ENCODE measurements at places on chromosomes 2 and 18.

- no peak for DNase-seq
These were observed 20.3 kb downstream of the SLC8A1 start for GRCh38 chr2:40431600-40431955.

DNA sequence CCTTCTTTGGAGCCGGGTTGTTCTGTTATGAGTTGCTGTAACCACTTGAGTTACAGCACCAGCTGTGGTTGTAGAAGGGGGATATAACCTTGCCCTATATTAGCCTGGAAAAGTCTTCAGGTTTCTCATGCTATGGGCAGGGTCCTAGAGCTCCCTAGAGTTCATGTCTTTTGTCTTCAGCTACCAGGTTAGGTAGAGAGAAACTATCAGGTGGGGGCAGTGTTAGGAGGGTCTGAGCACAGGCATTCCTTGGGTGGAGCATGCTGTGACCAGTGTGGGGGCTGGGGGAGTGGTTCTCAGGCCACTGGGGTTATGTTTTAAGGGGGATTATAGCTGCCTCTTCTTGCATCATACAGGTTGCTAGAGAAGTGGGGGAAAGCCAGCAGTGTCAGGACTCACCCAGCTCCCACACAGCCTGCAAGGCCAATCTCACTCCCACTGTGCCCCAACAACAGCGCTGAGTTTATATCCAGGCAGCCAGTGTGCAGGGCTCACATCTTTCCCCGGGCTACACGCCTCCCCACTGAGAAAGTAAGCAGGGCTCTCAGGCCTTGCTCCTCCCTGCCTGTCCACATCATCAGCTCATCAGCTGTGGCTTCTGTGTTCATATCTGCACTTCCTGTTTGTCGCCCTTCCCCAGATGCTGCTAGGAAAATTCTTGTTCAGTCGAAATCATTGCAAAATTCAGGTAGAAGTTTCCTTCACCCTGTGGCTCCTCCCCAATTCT, 133.8 kb upstream of the NRXN1 start:
- DNase-seq = no peak

- no peak for DNase-seq
These were observed 33.8 kb upstream of the POLE4 start for GRCh38 chr2:74924463-74925265.

DNA sequence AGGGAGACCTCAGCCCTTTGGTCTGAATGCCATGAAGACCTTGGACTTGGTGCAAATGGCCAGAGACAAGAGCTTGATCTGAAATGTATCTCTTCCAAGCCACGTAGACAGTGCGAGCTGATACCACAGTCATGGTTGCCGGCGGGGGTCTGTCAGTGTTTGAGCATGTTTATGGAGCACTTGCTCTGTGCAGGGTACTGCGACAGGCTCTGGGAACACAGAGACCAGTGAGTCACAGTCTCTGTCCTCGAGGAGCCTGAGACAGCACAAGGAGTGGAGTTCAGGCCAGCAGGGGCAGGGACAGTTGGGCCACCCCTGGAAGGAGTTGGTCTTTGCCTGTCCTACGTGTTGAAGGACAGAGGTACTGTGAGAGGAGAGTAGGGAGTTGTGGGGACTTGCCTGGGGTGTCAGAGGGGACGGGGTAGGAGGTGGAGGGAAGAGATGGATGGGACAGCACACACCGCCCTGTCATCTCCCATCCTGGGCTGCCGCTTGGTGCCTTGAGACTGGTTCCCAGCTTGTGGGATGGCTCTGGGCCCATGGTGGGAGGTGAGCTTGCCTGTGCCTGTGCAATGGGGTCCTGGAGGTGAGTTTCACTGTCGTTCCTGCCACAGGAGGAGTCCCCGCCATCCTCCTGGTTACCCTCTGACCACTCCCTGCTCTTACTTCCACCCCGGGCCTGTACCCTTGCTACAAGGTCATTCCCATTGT, 39.5 kb downstream of the ATP6V1C2 start:
- DNase-seq = no peak

- DNase-seq = peak; percentile 80
These were observed 68.6 kb upstream of the MAL start for GRCh38 chr2:94956797-94957391.

DNA sequence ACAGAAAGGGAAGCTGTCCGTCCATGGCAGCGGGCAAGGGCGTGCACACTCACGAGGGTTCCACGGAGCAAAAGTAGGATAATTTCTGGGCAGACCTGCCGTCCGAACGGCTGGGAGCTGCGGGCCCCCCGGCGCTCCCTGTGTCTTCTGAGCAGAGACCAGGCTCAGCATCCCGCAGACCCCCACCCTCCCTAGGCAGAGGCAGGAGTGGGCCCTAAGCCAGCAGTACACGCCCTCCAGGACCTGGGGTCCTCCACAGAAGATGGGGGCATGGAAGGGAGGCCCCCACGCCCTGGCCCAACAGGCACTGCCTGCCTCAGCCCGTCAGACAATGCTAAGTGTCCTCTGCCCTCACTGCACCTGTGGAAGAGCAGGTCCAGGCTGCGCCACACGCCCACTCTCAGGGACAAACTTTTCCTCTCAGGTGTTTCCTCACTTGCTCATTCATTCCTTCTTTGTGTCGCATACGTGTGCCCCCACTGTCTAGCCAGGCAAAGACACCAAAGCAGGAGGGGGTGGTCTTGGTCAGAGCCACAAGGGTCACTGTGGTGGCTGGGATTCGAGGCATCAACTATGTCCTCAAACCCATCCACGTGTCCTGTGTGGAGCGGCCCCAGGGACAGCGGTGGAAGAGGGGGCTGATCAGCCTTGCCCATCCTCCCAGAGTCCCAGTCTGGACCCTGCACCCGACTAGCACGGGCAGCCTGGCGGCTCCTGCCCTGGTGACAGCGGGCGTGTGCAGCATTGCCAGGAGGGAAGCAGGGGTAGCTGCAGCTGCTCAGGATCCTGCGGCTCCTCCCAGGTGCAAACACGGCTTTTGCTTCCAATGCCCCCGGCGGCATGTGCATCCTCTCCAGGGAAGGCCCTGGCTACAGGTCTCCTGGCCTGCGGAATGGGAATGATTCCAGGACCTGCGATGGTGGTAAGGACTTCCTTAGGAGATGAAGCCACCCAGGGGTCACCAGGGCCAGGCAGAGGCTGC, 2.4 kb upstream of the GPC1 start:
- no peak for DNase-seq

DNA sequence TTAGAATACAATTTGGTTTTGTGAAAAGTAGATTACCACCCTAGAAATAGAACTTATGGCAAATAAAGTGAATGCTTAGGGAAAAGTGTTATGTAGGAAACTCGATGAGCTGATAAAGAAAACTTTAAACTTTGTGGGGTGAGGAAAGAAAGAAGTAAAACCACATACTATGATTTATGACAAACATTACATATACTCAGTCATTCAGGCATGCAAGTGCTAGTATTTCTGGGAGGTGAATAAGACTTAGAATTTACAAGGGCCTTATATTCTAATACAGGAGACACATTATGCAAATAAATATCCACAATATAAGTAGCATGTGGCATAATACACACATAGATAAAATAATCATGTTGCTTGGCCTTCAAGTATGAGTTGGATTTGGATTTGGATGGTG, 618.1 kb downstream of the XIRP2 start:
- DNase-seq = no peak

DNA sequence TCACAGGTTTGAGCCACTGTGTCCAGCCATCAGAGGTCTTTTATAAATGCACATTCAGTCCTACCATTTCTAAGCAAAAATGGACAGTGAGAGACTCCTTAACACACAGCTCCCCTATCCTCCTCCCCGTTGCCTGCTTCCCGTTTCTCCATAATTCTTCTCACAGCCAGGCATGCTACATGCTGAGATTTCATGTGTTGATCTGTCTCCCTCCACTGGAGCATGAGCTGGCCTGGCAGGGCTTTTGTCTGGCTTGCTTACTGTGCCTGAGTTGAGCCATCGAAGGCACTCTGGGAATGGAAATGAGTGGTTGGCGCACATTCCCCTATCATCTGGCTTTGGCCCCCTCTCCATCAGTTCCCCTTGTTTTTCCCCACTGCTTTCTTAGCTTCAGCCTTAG, 413.5 kb downstream of the PTPRM start:
- DNase-seq = no peak

GRCh38 chr2:11774600-11774999, 28.2 kb downstream of the LPIN1 start:
- DNase-seq = no peak

DNA sequence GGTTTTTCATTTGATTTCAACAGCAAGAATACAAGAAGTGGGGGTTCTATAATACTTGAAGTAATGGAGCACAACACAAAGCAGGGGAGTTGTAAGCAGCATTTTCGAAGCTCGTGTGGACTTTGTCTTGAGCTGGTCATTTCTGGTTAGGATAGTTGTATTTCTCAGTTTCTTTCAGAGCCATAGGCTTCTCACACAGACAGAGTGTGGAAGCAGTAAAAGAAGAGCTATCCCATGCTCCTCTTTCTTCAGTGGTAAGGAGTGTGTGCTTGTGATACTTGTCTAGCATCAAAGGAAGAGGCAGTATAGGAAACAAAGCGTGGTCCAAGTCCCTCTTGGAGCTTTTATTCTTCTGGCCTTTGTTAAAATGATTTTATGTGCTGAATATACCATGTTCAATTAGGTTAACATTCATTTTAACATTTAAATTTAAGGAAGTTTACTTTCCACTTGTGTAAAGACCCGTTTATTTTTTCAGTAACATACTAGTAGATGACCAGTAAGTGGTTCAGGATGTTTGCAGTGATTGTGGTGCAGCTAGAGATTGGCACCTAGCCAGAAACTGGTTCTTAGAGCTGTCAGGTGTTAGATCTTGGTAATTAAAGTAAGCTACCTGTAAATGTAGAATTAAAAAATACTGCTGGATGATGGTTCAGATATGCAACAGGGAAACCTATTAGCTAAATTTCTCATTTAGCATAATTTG, 14.6 kb downstream of the CCNYL1 start:
- no peak for DNase-seq

DNA sequence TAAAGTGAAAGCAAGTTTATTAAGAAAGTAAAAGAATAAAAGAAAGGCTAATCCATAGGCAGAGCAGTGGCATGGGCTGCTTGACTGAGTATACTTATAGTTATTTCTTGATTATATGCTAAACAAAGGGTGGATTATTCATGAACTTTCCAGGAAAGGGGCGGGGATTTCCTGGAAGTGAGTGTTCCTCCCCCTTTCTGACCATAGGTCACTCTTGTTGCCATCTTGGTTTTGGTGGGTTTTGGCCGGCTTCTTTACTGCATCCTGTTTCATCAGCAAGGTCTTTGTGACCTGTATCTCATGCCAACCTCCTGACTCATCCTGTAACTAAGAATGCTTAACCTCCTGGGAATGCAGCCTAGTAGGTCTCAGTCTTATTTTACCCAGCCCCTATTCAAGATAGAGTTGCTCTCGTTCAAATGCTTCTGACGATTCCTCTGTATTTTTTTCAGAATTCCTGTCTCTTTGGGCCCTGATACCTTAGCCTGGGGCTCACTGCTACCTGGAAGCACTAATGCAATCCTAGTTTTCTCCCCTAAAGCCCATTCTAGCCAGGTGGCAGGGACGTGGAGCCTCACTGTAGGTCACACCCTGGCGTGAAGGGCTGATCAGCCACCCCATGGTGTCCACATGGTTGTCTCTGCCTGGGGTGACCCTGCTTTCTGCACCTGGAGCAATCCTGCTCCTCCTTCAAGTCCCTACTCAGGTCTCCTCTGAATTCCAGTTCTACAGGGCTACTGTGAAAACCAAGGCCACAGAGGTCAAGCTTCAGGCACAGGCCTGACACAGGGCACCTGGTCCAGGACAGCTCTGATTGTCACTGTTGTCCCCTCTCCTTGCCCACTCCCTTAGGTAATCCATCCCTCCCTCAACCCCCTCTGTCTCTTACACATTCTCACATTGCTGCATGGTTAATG, 6.0 kb upstream of the SLC35F6 start:
- no peak for DNase-seq

DNA sequence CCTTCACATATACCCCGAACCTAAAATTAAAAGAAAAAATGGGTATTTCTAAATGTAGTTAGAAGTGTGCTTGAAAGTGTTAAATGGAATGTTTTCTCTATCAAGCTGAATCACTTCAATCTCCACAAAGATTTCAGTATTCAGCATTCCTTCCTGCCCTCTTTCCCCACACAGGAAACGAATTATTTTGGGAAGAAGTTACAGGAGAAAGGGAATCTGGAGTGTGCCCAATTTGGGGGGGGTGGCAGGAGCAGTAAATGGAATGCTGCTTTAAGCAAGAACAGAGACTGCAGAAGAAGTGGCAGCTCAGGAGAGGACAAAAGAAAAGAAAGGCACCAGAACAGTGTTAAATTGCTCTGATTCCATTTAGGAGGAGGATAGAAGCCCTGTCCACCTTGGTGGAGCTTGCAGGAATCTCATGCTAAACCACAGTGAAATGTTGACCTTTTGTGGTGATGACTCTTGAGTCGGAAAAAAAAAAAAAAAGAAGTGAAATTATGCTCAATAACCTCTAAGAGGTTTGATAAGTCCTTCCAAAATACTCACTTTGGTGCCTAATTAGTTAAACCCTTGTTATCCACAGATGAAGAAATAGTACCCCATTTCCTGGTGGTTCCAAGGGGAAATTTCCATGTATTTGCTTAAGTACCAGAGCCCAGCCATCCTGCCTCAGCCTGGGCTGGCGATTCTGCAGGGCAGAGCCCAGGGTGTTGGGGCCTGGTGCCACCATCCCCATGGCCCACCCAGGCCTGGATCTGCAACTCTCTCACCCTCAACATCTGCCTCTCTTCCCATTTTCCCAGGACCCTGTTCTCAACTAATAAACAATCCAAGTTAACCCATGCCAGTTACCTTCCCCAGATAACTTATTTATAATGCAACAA, 56.5 kb downstream of the MYO5B start:
- DNase-seq = no peak

DNA sequence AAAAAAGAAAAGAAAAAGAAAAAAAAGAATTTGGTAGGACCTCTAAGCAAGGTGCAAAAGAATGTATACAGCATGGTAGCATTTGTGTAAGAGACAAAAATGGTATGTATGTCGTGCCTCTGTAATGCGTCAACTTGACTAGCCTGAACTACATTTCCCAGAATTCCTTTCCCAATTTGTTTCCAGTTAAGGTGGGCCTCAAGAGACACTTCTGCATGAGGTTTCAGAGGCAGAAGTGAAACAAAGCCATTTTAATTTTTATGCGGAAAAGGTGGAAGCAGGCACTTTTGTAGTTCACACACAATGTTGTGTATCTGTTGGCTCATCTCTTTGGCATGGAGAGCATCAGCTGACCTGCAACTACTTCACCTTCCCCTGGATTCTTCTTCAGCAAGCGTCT, 56.5 kb upstream of the PAPOLG start:
- DNase-seq = no peak

DNA sequence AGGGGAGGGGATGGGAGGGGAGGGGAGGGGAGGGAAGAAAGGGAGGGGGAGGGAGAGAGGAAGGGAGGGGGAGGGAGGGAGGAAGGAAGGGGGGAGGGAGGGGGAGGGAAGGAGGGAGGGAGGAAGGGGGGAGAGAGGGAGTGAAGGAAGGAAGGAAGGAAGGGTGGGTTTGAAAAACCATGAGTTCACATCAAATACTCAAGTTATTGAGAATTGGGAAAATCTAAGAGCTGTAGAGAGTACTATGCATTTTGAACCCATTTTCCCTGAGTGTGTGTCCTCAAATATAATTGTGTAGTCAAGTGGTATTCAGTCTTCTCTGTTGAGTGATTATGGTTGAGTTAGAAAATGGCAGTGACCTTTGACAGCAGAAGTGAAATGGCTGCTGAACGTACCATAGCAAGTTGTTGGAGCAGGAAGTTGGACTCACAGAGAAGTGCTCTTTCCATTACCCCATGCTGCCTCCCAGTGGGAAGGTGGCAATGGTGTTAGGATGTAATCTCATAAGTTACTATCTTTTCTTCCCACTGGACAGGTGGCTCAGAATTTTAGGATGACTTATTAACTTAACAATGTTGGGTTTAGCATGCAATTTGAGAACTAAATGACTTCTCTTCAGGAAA, 214.6 kb downstream of the SETBP1 start:
- peak; percentile 73 for DNase-seq

Data from activated CD4-positive, alpha-beta T cell treated with anti-CD3 and anti-CD28 coated beads, Interleukin-2, amount 10 ng/mL, durations not matched to agents 24 days and 14 days (primary cell).